ENCODE measurements at places on chromosomes 2 and 18.
A peak's percentile ranks its signal among the peaks of the same experiment; 100 is the strongest.

DNA sequence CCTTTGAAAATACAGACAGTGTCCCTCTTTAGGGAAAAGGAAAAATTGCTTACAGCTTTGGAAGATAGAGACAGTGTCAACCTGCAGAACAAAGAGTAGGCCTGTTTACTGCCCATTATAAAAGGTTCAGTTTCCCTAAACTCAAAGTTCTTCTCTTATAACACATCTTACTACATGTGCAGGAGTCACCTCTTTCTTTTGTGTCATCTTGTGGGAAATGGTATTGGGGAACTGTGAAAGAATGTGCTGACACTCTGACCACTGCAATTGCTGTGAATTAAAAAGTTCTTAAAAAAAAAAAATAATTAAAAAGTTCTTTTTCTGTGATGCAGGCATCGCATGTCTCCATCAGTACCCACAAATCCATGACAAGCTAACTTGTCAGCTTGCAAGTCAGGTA is 2.9 kb upstream of the ITGB6 start:
- DNase-seq = no peak

GRCh38 chr2:144509879-144510221 is 10.1 kb downstream of the ZEB2 start:
- no peak for DNase-seq

DNA sequence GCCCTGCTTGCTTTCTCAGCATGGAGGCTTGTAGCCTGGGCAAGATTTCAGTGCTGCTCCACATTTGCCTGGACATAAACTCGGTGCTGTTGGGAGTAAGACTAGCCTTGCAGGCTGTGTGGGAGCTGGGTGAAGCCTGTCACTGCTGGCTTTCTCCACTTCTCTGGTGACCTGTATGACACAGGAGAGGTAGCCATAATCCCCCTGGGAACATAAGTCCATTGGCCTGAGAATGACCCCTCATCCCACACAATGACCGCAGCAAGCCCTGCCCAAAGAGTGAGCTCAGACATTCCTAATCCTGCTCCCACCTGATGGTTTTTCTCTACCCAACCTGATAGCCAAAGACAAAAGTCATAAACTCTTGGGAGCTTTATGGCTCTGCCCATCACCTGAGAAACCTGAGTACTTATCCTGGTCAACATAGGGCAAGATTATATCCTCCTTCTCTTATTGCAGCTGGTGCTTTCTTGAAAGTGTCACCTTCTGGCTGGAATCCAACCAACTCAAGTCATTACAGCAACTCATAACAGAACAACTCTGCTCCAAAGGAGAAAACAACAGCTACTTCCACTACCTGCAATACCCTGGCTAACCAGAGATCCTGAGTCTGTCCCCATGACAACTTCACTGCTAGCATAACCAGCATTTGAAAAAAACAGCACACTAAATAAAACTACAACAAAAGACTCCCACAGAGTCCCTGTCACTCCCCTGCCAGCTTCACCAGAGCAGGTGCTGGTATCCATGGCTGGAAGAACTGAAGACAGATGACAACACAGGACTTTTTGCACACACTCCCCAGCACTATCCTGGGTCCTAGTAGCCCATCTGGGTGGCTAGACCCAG is 834.4 kb upstream of the DDX18 start:
- no peak for DNase-seq

GRCh38 chr2:152363936-152364335 is 29.0 kb downstream of the FMNL2 start:
- DNase-seq = no peak

DNA sequence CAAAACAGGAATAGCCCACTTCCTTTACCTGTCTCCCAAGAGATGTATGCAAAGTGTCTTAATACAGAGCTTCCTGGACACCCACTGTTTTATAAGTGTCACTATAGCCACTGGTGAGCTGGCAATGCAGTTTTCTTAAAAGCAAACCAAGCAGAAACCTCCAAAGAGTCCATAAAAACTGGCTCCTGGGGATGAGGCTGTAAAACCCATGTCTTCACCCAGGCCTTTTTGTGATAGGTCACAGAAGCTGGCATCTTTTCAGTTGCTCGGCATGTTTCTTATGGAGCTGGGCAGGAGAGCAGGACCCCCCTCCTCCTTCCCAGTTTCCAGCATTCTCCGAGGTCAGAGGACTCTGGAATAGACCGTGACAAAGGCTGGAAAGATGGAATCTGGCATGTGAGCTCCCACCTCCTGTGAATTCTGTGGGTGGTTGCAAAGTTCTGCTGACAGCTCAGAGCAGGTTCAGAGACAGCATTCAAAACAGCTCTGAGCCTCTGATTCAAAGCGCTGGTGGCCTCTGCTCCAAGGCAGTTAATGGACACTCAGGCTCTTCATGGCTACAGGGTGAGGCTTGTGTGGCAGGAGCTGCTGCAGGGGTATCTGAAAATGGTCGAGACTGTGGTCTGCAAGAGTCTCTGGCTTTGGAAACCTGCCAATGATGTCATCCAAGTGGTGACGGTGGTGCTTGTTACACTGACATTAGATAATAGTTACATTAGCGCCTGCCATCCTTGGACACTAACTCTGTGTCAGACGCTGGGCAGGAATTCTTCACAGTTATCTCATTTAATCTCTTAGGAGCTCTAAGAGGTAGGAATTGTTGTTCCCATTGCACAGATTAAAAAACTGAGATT is 283.4 kb downstream of the CLIP4 start:
- no peak for DNase-seq

DNA sequence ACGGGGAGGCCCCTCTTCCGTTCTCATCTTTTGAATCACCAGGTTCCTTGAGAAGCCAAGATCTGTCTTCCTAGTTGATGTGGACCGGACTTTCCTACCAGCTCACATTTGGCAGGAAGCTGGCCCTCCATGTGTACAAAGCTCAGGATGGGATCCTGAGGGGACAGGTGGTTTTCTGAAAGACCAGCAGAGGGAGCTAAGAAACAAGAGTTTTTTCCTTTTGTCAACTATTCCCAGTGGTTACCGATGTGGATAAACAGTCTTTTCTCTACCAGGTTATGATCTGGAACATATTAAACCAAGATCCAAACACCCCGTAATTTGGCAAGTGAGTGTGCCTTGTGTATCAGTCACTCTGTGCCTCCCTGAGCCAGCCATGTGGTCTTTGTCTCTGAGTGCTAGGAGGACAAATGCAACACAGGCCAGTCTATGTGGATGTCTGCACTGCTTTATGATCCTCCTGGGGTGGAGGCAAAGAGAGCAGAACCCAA is 25.1 kb upstream of the ARHGAP25 start:
- peak; percentile 80 for DNase-seq

GRCh38 chr2:6922201-6922656 is 5.0 kb downstream of the RNF144A start:
- no peak for DNase-seq

DNA sequence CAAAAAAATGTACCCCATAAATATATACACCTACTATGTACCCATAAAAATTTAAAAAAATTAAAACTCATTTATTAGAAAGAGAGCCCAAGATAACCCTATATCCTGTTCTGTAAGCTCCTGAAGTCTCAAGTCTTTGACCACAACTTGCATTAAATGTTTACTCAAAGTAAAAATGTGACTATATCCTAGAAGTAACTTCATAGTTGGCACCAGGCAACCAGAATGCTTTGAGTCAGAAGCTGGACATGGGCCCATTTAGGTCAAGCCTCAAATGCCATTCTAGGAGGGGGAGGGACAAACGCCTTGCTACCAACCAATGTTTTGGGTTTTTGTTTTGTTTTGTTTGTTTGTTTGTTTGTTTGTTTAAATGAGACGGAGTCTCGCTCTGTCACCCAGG is 9.3 kb upstream of the TBC1D8 start:
- no peak for DNase-seq

DNA sequence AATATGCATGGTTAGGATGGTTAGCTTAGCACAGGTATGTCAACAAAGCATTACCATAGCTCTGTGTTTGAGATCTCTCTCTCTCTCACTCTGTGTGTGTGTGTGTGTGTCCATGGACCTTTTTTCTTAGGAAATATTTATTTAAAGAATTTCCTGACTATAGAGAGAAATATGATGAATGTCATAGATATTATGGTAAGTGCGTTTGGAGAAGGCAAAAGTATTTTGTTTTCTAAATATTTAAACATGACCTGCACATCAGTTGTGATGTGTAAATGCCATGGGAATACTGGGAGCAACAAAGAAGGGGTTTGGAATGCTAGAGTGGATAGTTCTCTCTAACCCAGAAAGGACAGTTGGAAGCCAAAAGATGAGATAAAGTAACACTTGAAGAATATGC is 3.9 kb upstream of the TMEM178A start:
- no peak for DNase-seq

GRCh38 chr2:76385943-76386342 is 675.2 kb upstream of the GCFC2 start:
- DNase-seq = no peak

DNA sequence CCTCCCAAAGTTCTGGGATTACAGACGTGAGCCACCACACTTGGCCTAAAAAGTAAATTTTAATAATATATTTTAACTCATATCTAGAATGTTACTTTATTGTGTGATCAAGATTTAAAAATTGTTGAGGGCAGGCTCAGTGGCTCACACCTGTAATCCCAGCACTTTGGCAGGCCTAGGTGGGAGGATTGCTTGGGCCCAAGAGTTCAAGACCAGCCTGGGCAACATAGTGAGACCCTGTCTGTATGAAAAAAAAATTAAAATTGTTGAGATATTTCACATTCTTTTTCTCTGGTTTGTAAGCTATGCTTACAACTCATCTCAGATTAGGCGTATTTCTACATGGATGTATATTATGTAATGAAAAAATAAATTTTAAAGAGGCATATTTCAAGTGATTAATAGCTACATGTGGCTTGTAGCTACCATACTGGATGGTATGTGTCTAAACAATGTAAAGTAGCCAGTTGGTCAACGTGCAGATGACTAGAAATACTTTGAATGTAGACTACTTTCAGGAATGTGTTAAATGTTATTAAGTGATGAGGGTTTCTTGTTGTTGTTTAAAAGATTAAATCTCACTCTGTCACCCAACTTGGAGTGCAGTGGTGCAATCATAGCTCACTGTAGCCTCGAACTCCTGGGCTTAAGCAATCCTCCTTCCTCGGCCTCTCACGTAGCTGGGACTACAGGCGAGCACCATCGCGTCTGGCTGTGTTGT is 5.9 kb downstream of the RAB10 start:
- DNase-seq = no peak

GRCh38 chr2:89000235-89000634 is 308.8 kb downstream of the RPIA start:
- DNase-seq = no peak

All from NCI-H82 (cell line).